EH (cell line): ENCODE measurements at places on chromosomes 2 and 18.

DNA sequence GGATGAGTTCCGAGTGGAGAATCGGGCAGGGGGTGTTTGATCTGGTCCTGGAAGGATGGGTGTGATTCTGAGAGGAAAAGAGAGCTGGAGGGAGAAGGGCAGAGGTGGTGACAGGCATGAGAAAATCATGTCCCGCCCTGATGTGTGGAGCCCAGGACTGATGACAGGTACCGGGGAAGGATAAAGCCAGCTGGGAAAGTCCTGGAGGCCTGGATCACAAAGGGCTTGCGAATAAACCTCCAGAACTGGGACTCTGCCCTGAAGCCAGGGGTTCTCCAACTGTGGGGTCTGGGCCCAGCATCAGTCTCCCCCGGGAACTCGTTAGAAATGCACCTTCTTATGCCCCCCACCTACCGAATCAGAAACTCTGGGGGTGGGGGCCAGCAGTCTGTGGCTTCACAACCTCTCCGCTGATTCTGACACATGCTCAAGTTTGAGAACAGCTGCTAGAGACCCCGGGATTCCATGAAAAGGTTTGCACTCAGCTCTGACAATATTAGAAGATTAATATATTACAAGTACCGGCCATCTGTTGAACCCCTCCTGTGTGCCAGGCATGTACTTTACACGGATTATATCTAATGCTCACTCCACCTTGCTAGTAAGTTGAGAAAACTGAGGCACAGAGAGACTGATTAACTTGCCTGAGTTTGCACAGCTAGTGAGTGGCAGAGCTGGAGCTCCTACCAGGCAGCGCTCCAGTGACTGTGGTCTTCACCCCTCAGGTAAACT, 8.0 kb downstream of the TNFRSF11A start:
- DNase-seq, result no peak

GRCh38 chr2:10538224-10538894, 90.2 kb upstream of the ODC1 start:
- DNase-seq, result peak; percentile 76

- DNase-seq, result peak; percentile 38
Observed at GRCh38 chr2:144432921-144433320, 87.0 kb downstream of the ZEB2 start.

- DNase-seq, result peak; percentile 49
Observed at GRCh38 chr18:55778788-55779690, 191.0 kb upstream of the TCF4 start.

- DNase-seq, result peak; percentile 41
Observed at GRCh38 chr2:206804326-206804725, 38.9 kb downstream of the FASTKD2 start.

- peak; percentile 55 for DNase-seq
Observed at GRCh38 chr18:28284132-28284531, 107.2 kb upstream of the CDH2 start.

DNA sequence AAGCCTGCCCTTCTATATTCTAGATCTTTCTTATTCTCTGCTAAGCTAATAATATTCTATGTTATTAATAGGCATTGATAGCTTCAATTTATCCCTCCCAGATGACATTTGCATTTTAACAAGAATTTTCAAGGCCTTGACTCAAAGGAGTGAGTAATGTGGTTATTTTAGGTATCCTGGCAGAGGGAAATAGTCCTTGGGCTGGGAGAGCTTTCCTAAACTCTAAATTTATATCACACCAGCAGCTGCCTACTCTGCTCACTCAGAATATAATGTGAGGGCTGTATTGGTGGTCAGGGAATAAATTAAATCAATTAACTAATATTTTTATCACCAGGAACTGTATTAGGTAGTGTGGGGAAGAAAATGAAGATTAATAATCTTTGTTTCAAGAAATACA, 74.8 kb upstream of the ADAM23 start:
- DNase-seq, result no peak

DNA sequence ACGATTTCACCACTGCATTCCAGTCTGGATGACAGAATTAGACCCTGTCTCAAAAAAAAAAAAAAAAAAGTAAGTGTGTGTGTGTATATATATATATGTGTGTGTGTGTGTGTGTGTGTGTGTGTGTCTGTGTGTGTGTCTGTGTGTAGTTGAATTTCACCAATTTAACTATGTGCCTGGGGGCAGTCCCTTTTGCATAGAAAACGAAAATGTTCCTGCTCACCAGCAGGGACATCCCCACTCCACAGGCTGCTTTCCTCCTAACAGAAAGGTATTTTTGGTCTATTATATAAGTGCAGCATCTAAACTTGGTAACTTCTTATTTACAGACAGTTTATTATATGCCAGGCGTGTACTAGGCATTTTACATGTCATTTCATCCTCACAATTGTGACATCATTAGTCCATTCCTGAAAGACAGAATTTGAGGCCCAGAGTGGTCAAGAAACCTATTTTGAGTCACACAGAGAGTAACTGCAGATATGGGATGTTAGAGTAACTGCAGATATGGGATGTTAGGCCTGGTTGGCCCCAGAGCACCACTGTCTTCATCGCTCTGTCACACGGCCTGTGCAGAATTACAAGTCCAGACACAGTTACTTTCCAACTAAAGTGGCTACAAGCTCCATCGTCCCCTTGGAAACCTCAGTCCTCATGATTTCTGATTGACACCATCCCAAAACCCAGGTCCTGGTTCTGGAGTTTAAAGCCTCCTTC, 9.3 kb upstream of the TTL start:
- no peak for DNase-seq

DNA sequence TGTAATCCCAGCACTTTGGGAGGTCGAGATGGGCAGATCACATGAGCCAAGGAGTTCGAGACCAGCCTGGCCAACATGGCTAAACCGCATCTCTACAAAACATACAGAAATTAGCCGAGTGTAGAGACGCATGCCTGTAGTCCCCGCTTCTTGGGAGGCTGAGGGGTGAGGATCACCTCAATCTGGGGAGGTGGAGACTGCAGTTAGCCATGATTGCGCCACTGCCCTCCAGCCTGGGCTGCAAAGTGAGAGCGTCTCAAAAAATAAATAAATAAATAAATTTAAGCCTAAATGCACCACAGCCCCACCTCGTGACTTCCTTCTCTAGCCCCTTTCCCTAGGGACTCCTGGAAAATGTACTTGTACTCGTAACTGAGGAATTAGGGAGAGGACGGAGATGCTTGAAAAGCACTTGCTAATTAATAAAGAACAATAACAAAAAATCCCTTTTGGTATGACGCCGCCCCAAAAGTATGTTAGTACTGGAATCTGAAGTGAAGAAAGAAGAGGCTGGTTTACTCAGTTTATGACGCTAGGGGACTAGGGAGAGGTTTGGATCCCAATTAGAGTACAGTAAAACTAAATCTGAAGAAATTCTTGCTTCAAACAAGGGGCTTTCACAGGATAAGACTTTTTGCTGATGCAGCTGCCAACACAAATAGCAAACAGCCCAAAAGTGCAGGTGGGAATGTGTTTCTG, 887 bp upstream of the ZNF396 start:
- peak; percentile 66 for DNase-seq

DNA sequence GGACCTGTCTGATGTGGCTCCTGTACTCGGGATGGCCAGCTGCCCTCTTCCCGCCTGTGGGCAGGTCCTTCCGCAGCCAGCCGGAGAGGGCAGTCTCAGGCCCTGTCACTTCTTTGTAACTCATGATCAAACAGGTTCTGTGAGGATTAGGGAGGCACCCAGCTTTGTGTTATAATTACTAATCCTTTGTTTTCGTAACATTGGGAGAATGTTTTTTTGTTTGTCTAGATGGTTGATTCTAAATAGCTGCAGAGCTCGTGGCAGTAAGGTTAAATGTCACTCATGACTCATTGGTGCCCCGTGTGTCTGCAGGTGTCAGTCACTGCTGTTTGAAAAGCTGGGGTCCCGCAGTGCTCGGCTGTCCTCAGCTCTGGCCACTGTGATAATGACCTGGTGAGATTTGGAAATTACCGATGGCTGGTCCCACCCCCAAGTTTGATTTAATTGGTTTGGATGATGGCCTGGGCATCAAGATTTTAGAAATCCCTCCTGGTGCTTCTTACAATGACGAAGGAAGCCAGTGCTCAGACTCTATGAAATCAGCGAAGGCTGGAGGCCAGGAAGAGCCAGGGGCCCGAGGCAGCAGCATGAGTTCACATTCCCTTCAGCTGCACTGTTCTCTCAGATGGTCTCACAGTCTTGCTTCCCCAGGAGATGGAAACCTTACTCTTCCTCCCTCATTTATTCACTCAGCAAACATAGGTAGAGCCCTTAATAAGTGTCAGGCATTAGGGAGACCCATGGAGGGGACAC, 172.8 kb downstream of the VAPA start:
- no peak for DNase-seq

- peak; percentile 64 for DNase-seq
Observed at GRCh38 chr2:231221761-231222160, 23.3 kb downstream of the ARMC9 start.

- no peak for DNase-seq
Observed at GRCh38 chr2:11876889-11877288, 130.5 kb downstream of the LPIN1 start.

- DNase-seq, result no peak
Observed at GRCh38 chr2:234102112-234102511, 51.6 kb downstream of the SPP2 start.

GRCh38 chr18:8422391-8422790, 186.8 kb upstream of the RAB12 start:
- DNase-seq, result no peak

- no peak for DNase-seq
Observed at GRCh38 chr2:198097630-198098029, 293.2 kb downstream of the PLCL1 start.

GRCh38 chr2:174078275-174078674, 113.1 kb upstream of the SP3 start:
- DNase-seq, result peak; percentile 20

DNA sequence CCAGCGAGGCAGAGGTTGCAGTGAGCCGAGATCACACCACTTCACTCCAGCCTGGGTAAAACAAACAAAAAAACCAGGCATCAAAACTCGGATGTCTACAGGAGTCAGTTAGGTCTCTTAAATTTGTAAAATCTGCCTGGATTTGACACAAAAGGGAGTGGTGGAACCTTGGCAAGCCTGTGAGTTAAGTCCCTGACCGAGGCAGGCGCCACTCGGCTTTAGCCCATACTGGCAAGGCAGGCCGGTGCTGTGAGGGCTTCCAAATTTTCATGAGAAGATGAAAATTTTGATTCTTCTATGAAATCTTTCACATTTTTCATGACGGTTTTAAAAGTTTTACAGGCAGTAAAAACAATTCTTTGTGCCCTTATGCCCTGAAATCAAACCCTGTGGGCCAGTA, 165.8 kb downstream of the FMNL2 start:
- DNase-seq, result no peak

GRCh38 chr2:36339607-36340218, 15.9 kb upstream of the CRIM1 start:
- peak; percentile 80 for DNase-seq

GRCh38 chr2:42652086-42652485, 83.7 kb downstream of the MTA3 start:
- no peak for DNase-seq

DNA sequence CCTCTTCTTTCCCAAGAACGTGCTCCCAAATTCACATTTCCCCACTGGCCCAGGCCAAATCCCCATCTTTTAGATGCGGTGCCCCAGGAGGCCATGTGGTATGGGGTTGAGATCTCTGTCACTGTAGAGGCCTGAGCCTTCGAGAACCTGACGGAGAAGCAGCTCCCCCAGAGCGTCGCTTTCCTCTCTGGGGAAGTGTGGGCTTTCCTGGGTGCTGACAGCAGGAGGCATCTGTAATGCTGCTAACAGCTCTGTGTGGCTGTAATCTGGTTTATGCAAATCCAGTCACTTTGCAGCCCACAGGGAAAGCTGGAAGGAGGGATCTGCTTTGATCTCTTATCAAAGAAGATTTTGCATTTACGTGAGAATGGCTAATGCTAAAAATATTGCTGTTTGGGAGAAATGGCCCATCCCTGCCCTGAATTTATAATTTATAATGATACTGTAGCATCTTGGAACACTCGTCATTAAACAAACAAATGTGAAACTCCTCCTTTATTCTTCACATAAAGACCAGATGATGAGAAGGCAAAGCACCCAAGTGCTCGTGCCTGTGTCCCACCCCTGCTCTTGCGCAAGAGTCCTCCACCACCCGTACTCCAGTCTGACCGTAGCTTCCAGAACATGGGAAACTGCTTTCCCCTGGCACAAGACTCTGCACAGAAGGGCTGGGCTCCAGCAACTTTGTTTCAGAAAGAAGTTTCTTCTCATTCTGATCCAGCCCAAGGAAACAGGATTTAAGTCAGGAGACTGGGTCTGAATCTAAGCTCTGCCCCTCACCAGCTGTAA, 109.9 kb upstream of the EPC2 start:
- DNase-seq, result peak; percentile 13

GRCh38 chr2:86747711-86748639, 27.9 kb downstream of the RMND5A start:
- peak; percentile 85 for DNase-seq

- no peak for DNase-seq
Observed at GRCh38 chr2:178256382-178257042, 62.2 kb downstream of the OSBPL6 start.

- DNase-seq, result no peak
Observed at GRCh38 chr18:48836806-48837615, 113.8 kb downstream of the SMAD7 start.

DNA sequence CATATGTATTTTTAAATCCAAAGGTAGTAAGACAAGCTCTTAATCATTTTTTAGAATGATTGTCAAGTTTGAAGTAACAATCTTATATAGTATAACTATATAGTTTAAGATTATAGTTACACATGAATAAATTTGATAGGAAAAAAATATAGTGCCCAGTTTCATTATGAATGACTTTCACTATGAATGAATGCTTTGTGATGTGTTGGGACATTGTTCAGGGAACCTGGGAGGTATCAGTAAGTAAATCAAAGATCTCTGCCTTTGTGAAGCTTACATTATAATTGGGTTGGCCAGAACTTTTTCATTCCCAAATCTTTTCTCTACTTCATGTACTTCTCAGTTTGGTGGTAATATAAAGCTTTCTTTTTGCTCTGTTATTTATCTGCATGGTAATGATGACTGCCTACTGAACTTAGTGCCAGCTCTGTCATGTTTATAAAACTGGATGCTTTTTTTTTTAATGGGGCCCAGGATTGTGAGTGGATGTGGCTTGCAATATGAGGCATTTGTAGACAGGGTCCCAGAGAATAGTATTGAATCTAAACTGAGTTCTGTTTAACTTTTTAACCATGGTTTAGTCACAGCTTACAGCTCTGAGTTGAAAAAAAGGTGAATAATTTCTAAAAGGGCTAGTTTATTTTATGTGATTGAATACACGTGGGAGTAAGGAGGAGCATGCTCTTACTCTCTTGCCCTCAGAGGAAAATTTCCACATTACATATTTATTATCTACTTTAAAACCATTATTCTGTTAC, 23.3 kb downstream of the GLS start:
- DNase-seq, result peak; percentile 35

DNA sequence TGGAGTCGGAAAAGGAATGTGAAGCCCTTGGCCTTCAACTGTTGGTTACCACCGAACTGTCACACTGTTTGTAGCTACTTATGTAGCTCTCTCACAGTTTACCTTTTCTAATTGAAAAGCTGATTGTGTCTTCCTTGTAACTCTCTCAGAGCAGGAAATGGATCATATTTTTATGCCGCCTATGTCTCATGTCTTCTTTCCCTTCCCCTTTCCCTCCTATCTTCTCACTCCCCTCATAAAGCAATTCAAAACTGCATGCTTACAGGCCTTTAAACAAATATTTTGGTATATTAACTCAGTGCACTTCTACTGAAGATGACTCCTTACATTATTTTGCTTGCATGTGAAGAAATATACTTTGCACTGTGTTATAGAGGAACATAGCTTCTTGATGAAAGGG, 6.0 kb downstream of the SLC39A10 start:
- no peak for DNase-seq

GRCh38 chr2:42047488-42048298, at the start of gene PKDCC:
Gene PKDCC, plus strand, starts transcription at chr2:42048021. Its CDS starts 179 bp downstream, at chr2:42048200.
- peak; percentile 82 for DNase-seq

GRCh38 chr2:16620590-16620989, 45.0 kb downstream of the CYRIA start:
- DNase-seq, result no peak
